ENCODE measurements at places on chromosomes 5 and 9.

- no peak for DNase-seq
These were observed 52.2 kb upstream of the UBTD2 start for GRCh38 chr5:172335721-172336120.

GRCh38 chr5:38994324-38994927 is 79.8 kb downstream of the RICTOR start:
- DNase-seq = no peak

- DNase-seq = no peak
These were observed 79.2 kb downstream of the RGS3 start for GRCh38 chr9:113542741-113543140.

DNA sequence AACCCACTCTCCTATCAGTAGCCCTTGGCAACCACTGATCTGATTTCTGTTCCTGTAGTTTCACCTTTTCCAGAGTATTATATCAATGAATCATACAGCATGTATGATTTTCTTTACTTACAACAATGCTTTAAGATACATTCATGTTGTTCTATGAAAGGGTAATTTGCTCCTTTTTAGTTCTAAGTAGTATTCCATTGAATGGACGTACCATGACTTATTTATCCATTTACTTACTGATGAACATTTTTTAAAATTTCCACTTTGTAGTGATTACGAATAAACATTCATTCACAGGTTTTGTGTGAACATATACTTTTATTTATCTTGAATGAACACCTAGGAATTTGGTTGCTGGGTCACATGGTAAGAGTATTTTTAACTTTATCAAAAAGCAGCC is 620.8 kb downstream of the HTR1A start:
- DNase-seq = no peak

DNA sequence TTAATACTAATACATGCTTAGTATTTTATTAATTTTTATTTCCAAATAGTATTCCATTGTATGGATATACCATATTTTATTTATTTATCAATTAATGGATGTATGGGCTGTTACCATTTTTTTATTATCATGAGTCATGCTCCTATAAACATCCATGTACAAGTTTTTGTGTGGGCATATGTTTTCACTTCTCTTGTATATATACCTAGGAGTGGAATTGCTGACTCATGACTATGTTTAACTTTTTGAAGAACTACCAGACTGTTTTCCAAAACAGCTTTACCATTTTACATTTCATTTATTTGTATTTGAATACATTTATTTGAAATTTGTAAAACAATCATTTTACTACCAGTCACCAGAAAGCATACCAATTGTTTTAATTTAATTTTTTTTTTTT is 14.1 kb upstream of the LRRC19 start:
- no peak for DNase-seq

GRCh38 chr9:4618700-4619099 is 43.4 kb upstream of the PLPP6 start:
- DNase-seq = no peak
